ENCODE measurements at places on chromosomes 2 and 18. TPM values are rescaled to one million over a fixed set of nuclear protein-coding genes. Genes with fewer than 3 reads are reported as not detected.

DNA sequence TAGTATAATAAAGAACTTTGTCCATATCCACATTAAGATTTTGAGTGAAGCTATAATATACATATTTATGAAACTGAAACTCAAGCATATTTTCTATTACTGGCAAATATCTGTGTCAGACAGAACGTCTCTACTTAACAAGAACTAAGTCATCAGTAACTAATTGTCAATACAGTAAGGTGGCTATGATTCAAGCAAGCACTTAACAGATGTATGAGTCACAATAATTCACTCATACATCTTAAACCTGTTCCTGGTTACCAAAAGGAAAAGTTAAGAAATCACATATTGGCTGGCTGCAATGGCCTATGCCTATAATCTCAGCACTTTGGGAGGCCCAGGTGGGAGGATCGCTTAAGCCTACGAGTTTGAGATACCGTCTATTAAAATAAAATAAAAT lies 96.0 kb downstream of the SOS1 start:
- DNase-seq: no peak

Gene PPP1R7
- total RNA-seq: 60.3 TPM

Gene PLGLB2
- total RNA-seq: 1.5 TPM

DNA sequence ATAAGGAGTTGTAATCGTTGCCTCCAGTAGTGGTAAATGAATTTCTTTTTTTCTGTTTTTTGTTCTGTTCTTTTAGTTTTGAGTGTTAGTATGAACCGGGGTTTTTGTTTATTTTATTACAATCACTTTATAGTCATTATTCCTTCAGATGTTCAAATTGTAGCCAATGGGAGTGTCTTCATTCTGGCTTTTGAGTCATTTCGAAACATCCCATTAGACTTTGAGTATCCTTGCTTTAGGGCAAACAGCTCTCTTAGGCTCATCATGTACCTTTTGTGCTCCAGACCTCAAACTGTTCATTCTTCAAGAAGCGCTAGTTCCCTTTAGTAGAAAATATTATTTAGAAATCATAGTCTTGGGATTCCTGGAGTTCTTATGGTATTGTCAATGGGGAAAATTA lies 54.2 kb upstream of the PAX3 start:
- no peak for DNase-seq

DNA sequence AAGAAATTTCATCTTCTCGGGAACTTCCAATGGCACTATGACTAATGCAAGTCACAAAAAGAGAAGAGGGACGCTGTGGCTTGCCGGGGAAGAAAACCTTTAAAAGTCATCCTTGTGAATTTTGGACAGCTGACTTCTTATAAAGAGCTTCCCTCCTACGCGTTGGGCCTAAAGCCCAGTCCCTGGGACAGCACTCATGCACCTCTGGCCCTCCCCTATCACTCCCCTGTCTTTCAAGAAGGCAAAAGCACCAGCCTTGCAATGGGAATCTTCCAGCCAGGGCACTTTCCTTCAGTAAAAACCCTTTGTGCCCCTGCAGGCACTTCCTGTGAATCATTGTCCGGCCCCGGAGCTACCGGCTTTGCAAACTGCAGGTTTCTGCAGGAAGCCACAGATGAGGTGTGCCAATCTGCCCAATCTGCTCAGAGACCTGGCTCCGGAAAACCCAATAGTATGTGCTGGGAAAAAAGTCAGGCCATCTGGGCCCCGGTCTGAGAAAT lies 7.1 kb downstream of the MREG start:
- DNase-seq: peak; percentile 40
